Ovary (tissue), 10 donors: ENCODE measurements at places on chromosomes 1 and 21. TPM values are rescaled to one million over a fixed set of nuclear protein-coding genes. Genes with fewer than 3 reads are reported as not detected.

The KRTAP13-4 gene
- polyA plus RNA-seq: not detected

The TSPAN2 gene
- polyA plus RNA-seq: 12.5 TPM

The MTX1 gene
- 35.4 TPM for polyA plus RNA-seq

The UBR4 gene
- polyA plus RNA-seq: 78.7 TPM

The CHRM3 gene
- polyA plus RNA-seq: 4.0 TPM

The ARHGEF16 gene
- 0.13 TPM for polyA plus RNA-seq

The SPATA1 gene
- 0.18 TPM for polyA plus RNA-seq

The LRRC8C gene
- polyA plus RNA-seq: 11.1 TPM

The SELE gene
- 1.7 TPM for polyA plus RNA-seq

The MNDA gene
- polyA plus RNA-seq: 1.7 TPM

The OLFM3 gene
- polyA plus RNA-seq: not detected

The CELA2B gene
- not detected for polyA plus RNA-seq

The LCE1C gene
- not detected for polyA plus RNA-seq

The RYR2 gene
- 3.5 TPM for polyA plus RNA-seq

The SCAMP3 gene
- 46.6 TPM for polyA plus RNA-seq

The ARHGAP29 gene
- polyA plus RNA-seq: 13.7 TPM

The INKA2 gene
- 2.3 TPM for polyA plus RNA-seq

The DYNLT5 gene
- 0.48 TPM for polyA plus RNA-seq

The NPPA gene
- 0.86 TPM for polyA plus RNA-seq

The VASH2 gene
- 1.6 TPM for polyA plus RNA-seq

The PRAMEF11 gene
- not detected for polyA plus RNA-seq

The ACKR1 gene
- polyA plus RNA-seq: 41.9 TPM

The TMEM234 gene
- 9.4 TPM for polyA plus RNA-seq

The CD101 gene
- 0.30 TPM for polyA plus RNA-seq

The TOMM20 gene
- polyA plus RNA-seq: 124 TPM

The SPRR3 gene
- polyA plus RNA-seq: not detected

The DMBX1 gene
- polyA plus RNA-seq: not detected

The AKR1A1 gene
- 75.4 TPM for polyA plus RNA-seq

The KIF2C gene
- polyA plus RNA-seq: 0.96 TPM

The COL16A1 gene
- 19.8 TPM for polyA plus RNA-seq

The FYB2 gene
- polyA plus RNA-seq: 0.06 TPM

The GJA5 gene
- polyA plus RNA-seq: 10.6 TPM

The CATSPERE gene
- 0.70 TPM for polyA plus RNA-seq

The NBPF12 gene
- 6.2 TPM for polyA plus RNA-seq

The GLIS1 gene
- polyA plus RNA-seq: not detected

The AK5 gene
- polyA plus RNA-seq: 3.5 TPM

The LHX8 gene
- not detected for polyA plus RNA-seq

The TMEM81 gene
- 2.0 TPM for polyA plus RNA-seq

The PM20D1 gene
- 0.05 TPM for polyA plus RNA-seq

The FABP3 gene
- 20.0 TPM for polyA plus RNA-seq

The KIAA0040 gene
- polyA plus RNA-seq: 24.7 TPM

The TTC34 gene
- 0.59 TPM for polyA plus RNA-seq

The FALEC gene
- 0.51 TPM for polyA plus RNA-seq

The PADI2 gene
- polyA plus RNA-seq: 0.07 TPM

The TTC39A gene
- 0.47 TPM for polyA plus RNA-seq

The ADAM30 gene
- not detected for polyA plus RNA-seq

The PLCH2 gene
- 0.19 TPM for polyA plus RNA-seq

The C21orf91 gene
- polyA plus RNA-seq: 5.3 TPM

The ELF3 gene
- 0.05 TPM for polyA plus RNA-seq

The TMPRSS15 gene
- polyA plus RNA-seq: not detected

The LACTBL1 gene
- not detected for polyA plus RNA-seq

The SERPINC1 gene
- 0.37 TPM for polyA plus RNA-seq

The SYT14 gene
- polyA plus RNA-seq: 0.22 TPM

The ITLN2 gene
- 3.4 TPM for polyA plus RNA-seq

The CORT gene
- polyA plus RNA-seq: not detected

The FAM72C gene
- 0.20 TPM for polyA plus RNA-seq

The SPRR2E gene
- polyA plus RNA-seq: 1.5 TPM

The FCRL2 gene
- polyA plus RNA-seq: 0.12 TPM

The CFAP57 gene
- polyA plus RNA-seq: 0.40 TPM
